ENCODE measurements at places on chromosomes 3 and 15. TPM values are rescaled to one million over a fixed set of nuclear protein-coding genes. Genes with fewer than 3 reads are reported as not detected.

GRCh38 chr3:113626503-113627371 is 69.7 kb downstream of the USF3 start:
- DNase-seq: no peak

DNA sequence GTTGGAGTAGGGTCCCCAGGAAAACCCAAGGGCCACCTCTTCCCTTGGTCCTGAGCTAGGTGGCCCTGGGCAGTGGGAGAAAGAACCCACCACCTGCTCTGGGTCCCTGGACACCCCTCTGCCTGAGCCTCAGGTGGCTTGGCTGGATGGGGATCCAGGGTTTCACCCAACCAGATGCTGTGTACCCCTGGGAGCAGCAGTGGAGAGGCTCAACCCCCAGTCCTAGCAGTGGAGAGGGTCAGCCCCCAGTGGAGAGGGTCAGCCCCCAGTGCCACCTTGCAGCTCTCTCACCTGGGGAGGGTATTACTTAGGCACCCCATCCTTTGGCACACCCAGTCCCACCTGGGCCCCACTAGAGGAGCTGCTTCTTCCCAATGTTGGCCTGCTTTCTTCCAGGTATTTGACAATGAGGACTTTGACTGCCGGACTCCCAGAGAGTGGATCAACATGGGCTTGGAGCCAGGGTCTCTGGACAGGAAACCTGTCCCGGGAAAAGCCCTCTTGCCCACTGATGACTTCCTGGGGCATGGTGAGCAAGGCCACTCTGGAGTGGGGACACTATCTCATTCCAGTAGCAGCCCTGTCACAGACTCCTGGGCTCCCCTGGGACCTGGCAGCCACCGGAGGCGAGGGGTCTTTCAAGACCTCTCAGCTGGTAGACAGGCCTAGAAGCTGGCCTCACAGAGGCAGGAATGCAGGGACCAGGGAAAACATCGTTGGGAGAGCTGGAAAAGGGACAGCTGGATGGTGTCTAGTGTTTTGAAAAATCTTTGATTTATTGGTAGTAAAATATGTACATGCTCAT is 11.6 kb downstream of the DNAH1 start:
- no peak for DNase-seq

DNA sequence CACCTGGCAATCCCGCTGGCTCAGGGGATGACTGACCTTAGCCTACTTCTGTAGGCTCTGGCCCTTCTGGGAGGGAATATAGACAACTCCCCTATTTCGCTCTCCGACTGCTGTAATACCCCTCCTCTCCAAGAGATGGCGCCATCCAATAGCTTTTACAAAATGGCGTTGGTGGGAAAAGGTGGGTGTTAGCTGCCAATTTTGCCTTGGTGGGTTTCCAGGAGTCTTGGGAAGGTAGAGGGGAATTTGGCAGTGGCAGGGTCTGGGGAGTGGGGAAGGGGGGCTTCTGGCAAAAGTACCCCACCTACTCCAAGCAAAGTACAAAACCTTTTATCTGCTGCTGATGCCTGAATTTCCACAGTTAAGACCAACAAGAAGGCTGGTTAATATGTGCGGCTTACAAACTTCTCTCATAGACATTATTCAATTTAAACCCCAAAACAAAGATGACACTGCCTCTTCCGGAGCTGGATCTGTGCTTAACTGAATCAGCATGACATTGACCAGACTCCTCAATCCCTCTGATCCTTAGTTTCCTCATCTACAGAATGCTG is 62.1 kb downstream of the RASGRF1 start:
- no peak for DNase-seq

DNA sequence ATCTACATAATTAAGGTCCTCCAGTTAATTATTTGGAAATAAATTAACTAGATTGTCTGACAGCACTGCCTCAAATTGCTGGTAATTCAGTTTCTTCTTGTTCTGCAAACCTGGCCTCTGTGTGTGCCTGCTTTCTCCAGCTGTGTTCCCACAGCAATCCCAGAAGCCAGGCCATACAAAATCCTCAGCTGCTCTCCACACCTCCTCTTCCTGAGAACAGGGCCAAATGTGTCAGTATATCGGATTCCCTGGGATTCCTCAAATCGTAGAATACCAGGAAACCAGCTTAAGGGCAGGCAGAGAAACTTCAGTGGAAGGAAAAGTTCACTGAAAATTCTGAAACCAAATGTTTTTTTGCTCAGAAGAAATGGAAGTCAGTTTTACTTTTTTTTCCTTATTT is 261.4 kb downstream of the ZMAT3 start:
- DNase-seq: no peak

The PDZRN3 gene
- total RNA-seq: 52.8 TPM

GRCh38 chr15:98383571-98383970 is 264.8 kb upstream of the IGF1R start:
- DNase-seq: no peak

The KBTBD8 gene
- total RNA-seq: 1.8 TPM

- DNase-seq: no peak
These were observed 197.5 kb upstream of the C2CD4B start for GRCh38 chr15:62362608-62363007.

GRCh38 chr15:96416218-96416933 is 85.9 kb downstream of the NR2F2 start:
- DNase-seq: no peak

GRCh38 chr3:49723628-49724551 is at the start of gene GMPPB:
Gene GMPPB (minus strand): TSS chr3:49723951. CDS start chr3:49723726, 225 bp downstream.
- peak; percentile 99 for DNase-seq

DNA sequence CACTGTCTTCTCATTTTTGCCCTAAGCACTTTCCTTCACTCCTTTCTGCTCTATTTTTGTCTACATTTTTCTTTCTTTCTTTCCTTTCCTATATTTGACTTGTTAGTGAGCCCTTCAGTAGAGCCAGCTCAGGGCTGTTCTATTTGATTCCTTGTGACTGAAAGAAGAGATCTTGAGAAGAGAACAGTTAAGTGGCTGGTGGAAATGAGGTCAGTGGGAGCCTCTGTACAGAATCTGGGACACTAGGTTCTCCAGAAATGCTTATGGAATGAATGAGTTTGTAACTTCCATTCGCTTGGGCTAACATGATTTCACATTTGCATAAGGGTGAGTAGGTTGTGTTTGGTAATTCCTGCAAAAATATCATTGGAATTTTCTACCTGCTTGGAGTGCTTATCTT is 45.6 kb downstream of the CACNA2D3 start:
- no peak for DNase-seq

DNA sequence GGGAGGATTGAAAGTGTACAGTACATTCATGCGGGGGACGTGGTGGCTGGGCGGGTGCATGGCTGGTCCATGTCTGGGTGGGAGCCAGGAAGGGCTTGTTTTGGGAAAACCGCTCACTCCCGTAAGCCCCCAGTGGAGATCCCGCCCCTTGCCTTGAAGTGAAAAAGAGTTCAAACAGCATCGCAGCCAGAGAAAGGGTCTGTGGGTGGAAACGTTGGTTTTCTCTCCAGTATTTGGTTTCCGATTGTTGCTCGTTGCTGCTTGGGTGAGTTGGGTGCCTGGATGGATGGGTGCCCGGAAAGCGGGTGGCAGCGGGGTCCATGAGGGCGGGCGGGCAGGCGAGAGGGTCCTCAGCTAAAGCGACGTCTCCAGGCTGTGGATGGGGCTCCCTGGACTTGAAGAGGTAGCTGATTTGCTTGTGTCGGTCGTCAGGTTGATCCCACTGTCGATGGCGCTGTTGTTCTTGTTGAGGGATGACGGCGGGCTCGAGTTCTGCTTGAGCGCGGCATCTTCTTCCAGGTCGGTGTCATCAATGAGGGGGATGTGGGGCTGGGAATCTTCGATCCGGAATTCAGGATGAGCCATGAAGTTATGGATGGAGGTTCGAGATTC is 7.7 kb upstream of the SEC13 start:
- no peak for DNase-seq

The SERINC4 gene
- 0.22 TPM for total RNA-seq

GRCh38 chr15:29821416-29822099 is 710 bp downstream of the TJP1 start:
- peak; percentile 92 for DNase-seq

The NEK10 gene
- total RNA-seq: 0.87 TPM

- no peak for DNase-seq
These were observed 9.1 kb upstream of the FEM1B start for GRCh38 chr15:68268405-68268804.

The DLL4 gene
- total RNA-seq: 15.2 TPM

DNA sequence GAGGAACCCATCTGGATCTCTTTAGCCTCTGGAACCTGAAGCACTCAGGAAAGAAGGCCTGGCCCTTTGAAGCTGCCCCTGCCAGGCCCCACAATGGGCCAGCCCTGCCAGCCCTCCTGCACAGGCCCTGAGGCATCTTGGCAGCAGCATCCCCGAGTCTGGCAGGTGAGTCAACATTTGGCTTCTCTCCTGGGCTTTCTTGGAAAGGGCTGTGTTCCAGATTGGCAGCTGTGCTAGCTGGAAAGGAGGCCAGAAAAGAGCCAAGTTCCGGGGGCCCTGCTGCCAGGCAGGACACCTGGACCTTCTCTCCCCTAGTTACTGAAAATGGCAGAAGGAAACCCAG is 187.2 kb downstream of the SHQ1 start:
- no peak for DNase-seq

- no peak for DNase-seq
These were observed 48.1 kb downstream of the HSPBAP1 start for GRCh38 chr3:122745369-122746021.

DNA sequence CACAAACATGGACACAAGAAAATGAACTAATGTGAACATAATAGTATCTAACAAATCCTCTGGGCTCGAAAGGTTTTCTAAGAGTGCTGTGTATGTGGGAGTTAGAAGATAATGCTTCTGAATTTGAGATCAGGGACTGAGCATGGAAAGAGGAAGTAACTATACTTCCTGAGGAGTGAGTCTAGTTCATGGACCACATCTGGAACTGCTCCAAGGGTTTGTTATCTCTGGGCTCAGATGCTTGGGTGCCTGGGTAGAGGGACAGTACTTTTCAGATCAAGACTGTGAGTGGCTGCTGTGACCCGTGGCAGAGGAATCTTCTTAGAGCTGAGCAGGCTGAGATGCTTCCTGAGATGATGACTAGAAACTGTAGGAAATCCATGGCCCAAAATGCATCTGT is 28.5 kb downstream of the TBC1D23 start:
- no peak for DNase-seq

GRCh38 chr3:138964264-138964663 is 17.2 kb downstream of the FOXL2NB start:
- DNase-seq: no peak

- DNase-seq: no peak
These were observed 404.2 kb upstream of the CDIN1 start for GRCh38 chr15:36175186-36175740.

DNA sequence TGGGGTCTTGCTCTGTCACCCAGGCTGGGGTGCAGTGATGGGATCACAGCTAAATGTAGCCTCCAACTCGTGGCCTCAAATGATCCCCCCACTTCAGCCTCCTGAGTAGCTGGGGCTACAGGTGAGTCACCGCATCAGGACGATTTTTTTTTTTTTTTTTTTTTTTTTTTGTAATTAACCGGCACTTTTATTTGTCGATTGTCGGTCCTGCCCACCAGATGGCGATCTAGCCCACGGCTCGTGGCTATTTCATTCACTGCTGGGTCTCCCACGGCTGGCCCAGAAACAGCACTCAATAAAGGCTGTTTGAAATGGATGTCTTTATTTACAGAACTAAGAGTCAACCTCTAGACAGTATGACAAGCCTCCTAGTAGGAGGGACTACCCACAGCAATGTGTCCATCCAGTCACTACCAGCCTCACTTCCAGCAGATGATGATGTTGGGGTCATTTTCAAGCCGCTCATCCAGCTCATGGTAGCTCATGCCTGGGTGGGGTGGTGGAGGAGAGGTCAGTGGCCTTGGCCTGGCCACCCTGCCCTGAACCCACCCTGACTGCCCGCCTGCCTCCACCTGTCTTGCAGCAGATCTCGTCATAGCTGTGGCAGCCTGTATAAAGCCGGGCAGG is 1.8 kb upstream of the ZMYND10 start:
- DNase-seq: no peak

DNA sequence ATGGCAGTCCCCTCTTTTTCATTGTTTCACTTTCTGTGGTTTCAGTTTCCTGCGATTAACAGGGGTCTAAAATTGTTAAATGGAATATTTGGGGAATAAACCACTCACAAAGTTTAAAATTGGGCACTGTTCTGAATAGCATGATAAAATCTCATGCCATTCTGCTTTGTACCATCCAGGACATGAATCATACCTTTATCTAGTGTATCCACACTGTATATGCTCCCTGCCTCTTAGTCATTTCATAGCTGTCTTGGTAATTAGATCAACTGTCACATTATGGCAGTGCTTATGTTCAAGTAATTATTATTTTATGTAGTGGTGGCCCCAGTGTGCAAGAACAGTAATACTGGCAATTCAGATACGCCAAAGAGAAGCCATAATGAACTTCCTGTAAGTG is 734.5 kb downstream of the ZPLD1 start:
- no peak for DNase-seq

DNA sequence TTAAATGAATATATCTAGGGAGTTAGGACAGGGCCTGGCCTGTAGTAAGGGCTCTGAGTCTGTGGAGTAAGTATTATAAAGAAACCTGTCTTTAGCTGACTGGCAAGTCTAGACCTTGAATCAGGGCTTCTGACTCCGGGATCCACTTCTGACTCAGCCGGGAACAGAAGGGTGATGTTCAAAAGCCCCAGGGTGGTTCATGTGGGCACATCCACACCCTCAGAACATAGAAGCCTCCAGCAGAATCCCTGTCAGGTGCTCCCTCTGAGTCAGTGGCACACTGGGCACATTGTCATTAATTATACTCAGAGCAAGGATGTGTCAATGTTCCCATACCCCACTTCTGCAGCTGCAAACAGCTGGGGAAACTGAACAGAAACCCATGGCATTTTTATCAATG is 26.7 kb upstream of the SNRK start:
- no peak for DNase-seq

The ANKUB1 gene
- total RNA-seq: not detected

- DNase-seq: no peak
These were observed 556.2 kb upstream of the SUCLG2 start for GRCh38 chr3:68210635-68211034.

DNA sequence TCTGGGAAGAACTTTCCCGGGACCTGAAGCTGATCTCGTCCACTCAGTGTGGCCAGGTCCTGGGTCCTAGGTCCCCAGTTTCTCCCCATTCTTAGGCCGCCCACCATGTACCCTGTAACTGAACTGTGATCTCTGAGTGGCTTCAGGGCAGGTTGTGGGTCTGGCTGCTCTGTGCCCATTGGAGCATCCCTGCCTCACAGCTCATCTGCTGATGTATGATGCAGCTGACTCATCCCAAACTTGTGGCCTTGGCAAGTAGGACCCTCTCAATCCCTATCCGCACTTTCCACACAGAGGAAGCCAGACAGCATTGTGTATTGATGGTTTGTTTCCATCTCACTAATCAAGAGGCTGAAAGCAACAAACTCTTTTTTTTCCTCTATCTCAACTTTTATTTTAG is 69.1 kb upstream of the XCR1 start:
- DNase-seq: no peak

DNA sequence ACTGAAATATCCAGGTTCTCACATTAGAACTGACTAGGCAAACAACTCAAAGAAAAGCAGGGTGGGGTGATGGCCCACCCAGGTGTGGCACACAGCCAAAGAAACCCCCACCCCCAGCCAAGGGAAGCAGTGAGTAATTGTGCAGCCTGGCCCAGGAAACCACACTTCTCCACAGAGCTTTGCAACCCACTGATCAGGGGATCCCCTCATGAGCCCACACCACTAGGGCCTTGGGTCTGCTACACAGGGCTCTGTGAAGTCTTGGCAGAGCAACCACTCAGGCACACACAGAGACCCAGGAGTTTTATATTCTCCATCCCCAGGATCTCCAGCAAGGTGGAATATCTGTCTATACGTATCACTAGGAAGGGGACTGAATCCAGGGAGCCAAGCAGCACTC is 22.2 kb upstream of the TRIM42 start:
- no peak for DNase-seq

GRCh38 chr3:14267976-14268375 is 89.4 kb downstream of the LSM3 start:
- DNase-seq: no peak

GRCh38 chr3:123444744-123445143 is 4.1 kb downstream of the ADCY5 start:
- DNase-seq: no peak
